Left colon (tissue), 2 donors: ENCODE measurements at places on chromosomes 16 and 17.

- DNase-seq = no peak
Observed at GRCh38 chr17:44362949-44363612, 572 bp downstream of the FAM171A2 start.

GRCh38 chr16:56357241-56357764 lies 68.0 kb downstream of the AMFR start:
- DNase-seq = no peak

- peak; percentile 86 for DNase-seq
Observed at GRCh38 chr17:1229349-1229899, 40.8 kb upstream of the BHLHA9 start.

DNA sequence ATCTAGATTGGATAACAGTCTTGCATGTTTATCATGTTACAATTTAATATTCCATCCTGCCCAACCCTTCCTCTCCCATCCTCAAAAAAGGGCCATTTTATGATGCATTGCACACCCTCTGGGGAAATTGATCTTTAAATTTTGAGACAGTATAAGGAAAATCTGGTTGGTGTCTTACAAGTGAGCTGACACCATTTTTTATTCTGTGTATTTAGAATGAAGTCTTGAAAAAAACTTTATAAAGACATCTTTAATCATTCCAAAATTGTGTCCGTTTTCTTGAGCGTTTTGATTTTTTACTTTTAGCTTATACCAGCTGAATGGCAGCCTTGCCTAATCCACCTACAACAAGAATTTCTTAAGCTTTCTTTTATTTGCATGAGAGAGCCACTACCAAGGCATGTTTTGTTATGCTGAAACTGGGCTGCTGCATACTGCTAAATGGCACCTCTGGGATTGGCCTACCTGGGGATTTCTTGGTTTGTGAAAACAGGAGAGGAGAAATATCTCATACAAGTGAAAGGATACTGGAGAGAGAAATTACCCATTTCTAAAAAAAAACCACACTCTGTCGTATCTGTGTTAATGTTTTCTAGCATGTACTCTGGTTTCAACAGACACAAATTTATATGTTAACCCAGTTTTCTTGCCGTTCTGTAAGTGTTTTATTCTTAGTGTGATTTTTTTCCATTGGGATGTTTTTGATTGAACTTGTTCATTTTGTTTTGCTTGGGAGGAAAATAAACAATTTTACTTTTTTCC lies 52.2 kb downstream of the TUBD1 start:
- DNase-seq = no peak

DNA sequence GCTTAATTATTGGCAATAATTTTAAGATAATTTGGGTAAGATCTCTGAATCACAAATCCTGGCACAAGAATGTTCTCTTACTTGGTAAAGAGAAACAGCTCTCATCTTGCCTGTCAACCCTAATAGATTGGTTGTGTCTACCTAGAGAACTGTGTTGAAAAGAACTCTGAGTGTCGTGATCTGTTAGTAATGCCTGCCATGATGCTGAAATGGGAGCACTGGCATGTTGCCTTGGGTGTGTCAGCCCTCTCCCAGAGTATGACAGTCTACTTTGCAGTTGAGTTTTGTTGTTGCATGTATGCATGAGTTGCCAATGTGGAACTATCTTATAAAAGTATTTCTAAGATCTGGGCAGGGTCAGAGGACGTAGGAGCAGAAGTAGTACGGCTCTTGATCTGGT lies 221.4 kb downstream of the MAF start:
- no peak for DNase-seq

GRCh38 chr17:50926523-50926922 lies 60.4 kb upstream of the TOB1 start:
- DNase-seq = no peak

DNA sequence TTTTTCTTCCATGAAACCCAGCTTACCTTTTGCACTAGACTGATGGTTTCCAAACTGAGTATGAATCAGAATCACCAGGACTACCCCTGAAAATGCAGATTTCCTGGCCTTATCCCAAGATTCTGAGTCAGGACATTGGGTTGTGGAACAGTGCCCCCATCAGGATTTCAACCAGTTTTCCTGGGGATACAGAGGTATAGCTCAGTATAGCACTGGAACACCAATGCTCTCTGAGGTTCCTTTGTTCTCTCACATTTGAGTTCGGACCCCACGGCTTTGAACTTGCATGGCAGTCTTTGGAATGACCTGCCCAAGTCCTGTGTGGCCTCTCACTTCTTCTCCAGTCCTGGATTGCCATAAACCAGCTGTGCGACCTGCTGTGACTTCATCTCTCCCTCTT lies 12.8 kb upstream of the CCL8 start:
- DNase-seq = no peak
